ENCODE measurements at places on chromosomes 5 and 9.

GRCh38 chr9:134305533-134305932, 20.7 kb upstream of the RXRA start:
- DNase-seq, result no peak

GRCh38 chr5:3619579-3619978, 23.9 kb downstream of the IRX1 start:
- no peak for DNase-seq

- DNase-seq, result no peak
Measured at GRCh38 chr9:113516840-113517577, 53.5 kb downstream of the RGS3 start.

- DNase-seq, result no peak
Measured at GRCh38 chr9:129506892-129507291, 114.0 kb downstream of the C9orf50 start.

DNA sequence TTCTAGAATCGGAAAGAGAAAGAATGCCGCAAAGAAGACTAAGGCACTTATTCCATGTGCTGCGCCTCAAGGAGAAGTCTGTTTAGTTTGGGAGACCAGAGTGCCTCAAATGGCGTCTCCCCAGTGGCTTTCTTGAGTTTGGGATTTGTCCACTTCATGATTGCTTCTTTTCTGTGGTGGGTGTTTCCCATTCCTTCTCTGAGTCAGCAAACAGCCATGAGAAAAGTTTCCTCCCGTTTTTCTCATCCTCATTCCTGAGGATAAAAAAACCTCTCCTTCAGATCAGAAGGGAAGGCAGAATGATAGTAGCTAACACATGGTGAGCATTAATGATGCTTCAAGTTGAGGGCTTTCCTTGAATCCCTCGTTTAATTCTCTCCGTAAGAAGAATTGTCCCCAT, 275.9 kb upstream of the WWC1 start:
- no peak for DNase-seq

GRCh38 chr5:1555011-1555807, 31.4 kb upstream of the LPCAT1 start:
- no peak for DNase-seq

GRCh38 chr5:134525683-134526482, 413 bp downstream of the JADE2 start:
- DNase-seq, result peak; percentile 66

- DNase-seq, result no peak
Measured at GRCh38 chr5:150064681-150065220, 21.6 kb downstream of the CSF1R start.

DNA sequence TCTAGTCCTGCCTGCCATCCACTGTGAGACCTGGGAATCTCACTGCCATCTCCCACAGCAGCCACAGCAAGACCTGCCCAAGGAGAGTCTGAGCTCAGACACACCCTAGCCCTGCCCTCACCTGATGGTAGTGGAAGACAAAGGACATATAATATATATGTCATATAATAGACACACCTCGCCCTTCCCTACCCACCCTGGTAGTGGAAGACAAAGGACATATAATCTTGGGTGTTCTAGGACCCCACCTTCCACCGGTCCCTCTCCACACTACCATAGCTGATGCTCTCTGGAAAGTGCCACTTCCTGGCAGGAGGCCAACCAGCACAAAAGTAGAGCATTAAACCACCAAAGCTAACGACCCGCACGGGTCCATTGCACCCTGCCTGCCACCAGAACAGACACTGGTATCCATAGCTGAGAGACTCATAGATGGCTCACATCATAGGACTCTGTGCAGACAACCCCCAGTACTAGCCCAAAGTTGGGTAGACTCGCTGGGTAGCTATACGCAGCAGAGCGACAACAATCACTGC, 545.6 kb downstream of the CAAP1 start:
- no peak for DNase-seq

DNA sequence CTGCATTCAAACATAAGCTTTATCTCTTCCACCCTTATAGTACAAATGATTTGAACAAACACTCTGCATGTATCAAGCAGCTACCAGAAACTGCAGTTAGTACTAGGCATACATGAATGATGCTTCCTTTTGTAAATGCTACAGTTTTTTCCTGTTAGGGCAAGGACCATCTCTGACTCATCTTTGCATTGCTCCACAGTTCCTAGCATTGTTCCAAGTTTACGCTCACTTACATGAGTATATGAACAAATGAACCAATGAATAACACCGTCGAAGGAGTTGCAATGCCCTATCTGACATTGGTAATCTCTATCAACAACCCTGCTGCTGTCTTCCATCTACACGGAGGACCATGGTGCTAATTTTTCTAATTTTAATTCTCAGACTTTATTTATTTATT, 2.1 kb upstream of the ALDH7A1 start:
- DNase-seq, result no peak

- no peak for DNase-seq
Measured at GRCh38 chr9:135533674-135534073, 12.3 kb upstream of the OBP2A start.

DNA sequence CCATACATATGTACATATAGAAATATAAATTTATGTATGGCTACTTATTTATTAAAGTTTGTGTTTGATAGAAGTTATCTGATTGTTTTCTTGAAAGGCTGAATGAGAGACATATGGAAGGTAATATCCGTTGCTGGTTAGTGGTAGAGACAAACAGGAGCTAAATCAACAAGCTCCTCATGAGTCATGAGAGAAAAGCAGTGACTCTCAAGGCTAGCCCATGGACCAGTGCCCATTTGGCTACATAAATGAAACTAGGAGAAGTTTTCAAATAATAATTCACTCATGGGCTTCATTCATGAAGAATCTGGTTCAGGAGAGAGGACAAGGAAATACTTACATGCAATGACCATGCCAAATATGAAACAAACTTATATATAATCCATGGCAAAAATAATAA, 504.5 kb upstream of the ITGA1 start:
- DNase-seq, result no peak

GRCh38 chr5:111645303-111645838, 111.6 kb downstream of the NREP start:
- no peak for DNase-seq

GRCh38 chr5:151632524-151632923, 41.4 kb upstream of the FAT2 start:
- no peak for DNase-seq

DNA sequence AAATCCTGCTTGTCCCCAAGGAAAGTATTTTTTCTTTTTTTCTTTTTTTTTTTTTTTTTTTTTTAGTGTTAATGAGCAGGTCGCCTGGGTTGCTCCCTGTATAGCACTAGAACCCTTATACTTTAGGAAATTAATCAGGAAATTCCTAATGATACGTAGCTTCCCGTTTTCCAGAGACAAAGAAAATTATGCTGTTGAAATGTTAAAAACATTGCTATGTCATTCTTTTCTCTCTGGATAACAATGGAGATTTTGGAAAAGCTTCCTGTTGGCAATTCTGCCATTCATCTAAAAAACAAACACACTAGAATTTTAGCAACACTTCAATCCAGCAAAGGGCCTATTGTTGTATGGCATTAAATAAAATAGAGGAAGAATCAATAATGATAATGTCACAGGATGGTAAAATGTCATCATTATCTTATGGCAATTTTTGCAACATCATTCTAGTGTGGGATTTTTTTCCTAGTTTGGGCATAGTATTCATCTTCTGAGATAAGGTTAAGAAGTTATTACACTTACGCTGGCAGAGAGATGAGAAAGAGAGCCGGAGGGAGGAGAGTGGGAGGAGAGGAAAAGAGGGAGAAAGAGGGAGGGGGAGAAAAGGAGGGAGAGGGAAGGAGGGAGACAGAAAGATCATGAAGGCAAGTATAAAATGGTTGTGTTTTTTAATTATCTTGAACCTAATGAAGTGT, 315.8 kb upstream of the PDE4D start:
- DNase-seq, result no peak

DNA sequence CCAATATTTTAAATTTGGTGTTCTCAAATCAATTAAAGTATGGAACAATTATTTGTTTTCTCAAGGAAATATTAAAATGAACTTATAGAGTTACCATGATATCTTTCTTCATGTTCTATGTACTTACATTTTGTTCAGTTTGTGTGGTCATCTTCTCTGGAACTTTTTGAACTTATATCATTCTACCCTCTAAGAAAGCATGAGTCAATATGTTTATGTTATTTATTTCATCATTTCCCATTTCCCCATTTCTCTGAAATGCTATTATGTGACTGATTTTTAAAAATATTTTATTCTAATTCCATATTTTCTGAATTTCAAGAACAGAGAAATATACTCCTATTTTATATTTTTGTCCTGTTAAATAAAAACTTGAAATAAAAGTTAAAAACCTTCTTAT, 123.5 kb upstream of the ACOT12 start:
- DNase-seq, result no peak

DNA sequence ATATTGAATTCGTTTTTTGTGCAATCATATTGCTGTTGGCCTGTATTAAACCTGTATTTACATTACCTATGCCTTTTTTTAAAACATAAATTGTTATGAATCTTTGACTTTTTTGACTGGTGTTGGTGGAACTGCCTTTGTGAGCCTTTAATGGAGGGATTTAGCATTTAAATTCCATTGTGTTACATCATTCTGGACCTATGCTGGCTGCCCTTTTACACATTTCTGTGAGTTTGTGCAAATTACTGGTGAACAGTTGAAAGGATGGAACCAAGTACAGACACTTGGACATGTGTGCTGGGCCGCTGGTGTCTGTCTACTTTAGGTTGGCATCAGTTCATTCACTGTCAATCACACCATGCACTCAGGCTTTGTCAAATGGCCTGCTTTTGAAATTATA, 3.4 kb downstream of the SNX18 start:
- no peak for DNase-seq

DNA sequence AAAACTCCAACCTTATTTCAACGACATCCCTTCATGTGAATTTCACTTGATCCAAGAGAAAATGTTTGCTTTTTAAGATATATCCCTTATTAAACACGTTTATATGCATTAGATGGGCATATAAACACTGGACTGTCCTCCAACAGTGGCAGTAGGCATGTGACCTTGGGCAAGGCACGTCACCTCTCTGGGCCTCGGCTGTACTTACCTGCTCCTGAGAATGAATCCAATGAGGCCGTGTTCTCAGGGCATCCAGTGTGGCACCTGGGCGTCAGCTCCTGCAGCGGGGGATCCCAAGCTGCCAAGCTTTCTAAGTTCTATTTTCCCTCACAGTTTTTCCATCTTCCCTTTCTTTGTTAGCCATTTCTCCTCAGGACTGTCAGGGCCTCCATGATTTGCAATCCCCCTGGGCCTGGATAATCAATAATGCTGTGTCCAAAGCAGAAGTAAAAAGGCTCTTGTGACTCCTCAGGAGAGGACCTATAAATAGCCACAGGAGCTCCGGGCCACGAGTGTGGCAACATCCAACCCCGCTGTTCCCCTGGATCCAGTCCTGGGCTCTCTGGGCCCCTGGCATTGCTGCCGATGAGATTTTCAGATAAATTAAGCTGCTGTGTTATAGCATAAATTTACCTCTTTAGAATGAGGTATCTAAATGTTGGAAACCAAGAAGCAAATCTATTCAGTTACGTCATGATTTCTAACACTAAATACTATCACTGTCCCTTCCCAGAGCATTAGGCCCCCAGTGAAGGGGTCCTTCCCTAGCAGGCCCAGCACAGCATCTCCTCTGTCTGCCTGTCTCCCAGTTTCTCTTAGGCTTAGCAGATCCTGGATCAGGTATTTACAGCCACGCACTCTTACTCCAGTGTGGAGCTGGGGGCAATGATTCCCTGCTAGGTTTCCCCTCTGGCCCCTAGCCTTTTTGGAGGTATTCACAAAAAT, 76.8 kb downstream of the PTPN3 start:
- DNase-seq, result no peak

DNA sequence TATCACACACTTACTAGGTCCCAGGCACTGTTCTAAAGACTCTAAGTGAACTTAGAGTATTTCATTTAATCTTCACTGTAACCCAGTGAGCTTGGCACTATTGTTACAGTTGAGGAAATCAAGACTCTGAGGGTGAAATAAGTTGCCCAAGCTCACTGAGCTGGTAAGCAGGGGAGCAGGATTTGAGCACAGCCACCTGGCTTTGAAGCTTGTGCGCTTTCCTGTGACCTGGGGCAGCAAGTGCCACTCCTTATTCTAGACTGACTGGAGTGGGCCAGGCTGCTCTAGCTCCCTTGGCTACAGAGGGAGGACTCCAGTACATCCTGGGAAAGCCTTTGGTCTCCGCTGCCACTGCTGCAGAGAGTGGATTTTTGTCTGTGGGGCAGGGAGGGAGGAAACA, 50.0 kb downstream of the RGS3 start:
- DNase-seq, result no peak

GRCh38 chr5:141734501-141735229, 52.6 kb upstream of the ARAP3 start:
- DNase-seq, result no peak

DNA sequence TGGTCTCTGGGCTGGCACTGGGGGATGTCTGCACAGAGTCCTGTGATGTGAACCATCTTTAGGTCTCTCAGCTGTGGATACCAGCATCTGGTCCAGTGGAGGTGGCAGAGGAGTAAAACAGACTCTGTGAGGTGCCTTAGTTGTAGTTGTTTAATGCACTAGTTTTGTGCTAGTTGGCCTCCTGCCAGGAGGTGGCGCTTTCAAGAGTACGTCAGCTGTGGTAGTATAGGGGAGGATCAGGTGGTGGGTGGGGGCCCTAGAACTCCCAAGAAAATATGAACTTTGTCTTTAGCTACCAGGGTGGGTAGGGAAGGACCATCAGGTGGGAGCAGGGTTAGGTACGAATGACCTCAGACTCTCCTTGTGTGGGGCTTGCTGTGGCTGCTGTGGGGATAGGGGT, 197.1 kb downstream of the TMC1 start:
- no peak for DNase-seq

DNA sequence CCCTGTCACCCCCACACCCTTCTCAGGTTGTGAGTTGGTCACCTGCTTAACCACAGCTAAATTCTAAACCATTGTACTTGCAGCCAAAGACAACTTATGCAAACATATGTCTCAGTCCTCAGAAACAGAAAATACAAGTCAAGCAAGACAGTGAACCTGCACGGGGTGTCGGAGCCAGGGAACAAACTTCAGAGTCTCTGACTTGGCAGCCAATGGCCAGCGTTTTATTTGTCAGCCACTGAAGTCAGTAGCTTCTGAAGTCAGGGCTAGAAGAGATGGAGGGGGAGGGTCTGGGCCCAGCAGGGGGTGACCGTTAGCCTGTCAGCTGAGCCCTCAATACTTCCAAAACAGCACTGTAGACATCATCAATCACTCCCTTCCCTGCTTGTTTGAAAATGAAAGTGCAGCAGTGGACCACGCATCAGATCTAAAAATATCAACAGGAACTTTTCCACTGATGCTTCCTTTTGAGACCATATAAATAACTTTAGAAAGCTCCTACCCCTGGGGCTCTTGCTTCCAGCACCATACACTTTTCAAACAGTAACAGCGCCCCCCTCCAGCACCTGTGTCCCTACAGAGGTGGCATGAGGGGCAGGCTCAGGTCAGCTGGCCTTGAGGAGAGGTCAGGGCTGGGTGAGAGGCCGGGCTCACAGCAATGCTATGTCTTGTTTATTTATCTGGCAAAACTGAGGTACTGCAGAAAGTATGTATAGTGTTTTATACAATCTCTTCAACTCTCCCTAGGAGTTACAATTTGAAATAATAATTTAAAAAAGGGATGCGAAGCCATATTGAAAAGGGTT, 142.5 kb downstream of the ACER2 start:
- DNase-seq, result no peak
